ENCODE measurements at places on chromosomes 5 and 9.

DNA sequence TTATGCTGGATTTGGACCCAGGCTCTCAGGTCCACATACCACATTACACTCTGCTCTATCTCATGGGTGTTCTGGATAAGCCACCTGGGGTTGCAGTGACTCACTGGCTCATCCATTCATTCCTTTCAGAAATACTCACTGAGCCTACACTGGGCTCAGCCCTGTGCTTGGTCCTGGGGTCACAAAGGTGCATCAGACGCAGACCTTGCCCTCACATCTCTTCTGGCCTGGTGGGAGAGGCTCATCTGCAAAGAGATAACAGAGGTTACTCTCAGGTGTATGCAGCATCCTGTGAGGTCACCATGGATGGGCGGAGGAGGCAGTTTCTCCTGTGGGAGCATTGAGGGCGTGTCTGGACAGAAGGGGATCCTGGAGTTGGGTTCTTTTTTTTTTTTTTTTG lies 12.1 kb downstream of the CDHR2 start:
- no peak for DNase-seq

- no peak for DNase-seq
These were observed 1.9 kb upstream of the DAP start for GRCh38 chr5:10762776-10763500.

GRCh38 chr9:33950371-33950770 lies 98.3 kb downstream of the UBAP2 start:
- no peak for DNase-seq

- DNase-seq, result no peak
These were observed 9.8 kb upstream of the GDNF start for GRCh38 chr5:37849641-37850040.

- DNase-seq, result no peak
These were observed 200.4 kb downstream of the LRRC70 start for GRCh38 chr5:62779010-62779422.

DNA sequence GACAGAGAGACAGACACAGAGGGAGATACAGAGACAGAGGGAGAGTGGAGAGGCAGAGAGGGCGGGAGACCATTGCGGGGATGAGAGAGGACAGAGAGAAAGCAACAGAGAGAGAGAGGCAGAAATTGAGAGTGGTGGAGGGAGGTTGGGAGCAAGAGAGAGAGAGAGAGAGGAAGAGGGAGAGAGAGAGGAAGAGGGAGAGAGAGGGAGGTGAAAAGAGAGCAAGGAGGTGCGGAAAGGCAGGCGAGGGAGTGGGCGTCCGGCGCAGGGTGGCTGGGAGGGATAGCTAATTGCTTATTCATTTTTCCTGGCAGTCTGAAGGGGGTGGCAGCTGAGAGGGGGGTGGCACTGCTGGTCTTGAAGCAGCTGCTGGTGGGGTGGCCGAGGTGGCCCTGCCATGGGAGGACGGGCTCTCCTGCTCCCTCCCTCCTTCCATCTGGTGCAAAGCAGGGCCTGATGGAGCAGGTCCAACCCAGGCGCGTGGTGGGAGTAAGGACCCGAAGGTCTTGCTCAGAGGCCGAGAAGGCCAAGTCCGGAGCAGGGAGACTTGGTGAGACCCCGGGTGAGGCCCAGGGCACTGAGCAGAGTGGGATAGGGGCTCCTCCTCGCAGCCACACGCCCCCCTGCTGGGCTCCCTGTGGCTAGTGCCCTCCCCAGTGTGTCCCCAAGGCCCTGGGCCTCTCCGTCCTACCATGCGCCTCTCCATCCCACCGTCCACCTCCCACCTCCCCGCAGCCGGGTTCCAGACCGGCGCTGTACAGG lies 25.3 kb upstream of the RNU6ATAC start:
- no peak for DNase-seq

- no peak for DNase-seq
These were observed 66.4 kb upstream of the ZNF608 start for GRCh38 chr5:124812771-124813358.

GRCh38 chr9:113678119-113678858 lies 197.8 kb upstream of the ZNF618 start:
- DNase-seq, result no peak

DNA sequence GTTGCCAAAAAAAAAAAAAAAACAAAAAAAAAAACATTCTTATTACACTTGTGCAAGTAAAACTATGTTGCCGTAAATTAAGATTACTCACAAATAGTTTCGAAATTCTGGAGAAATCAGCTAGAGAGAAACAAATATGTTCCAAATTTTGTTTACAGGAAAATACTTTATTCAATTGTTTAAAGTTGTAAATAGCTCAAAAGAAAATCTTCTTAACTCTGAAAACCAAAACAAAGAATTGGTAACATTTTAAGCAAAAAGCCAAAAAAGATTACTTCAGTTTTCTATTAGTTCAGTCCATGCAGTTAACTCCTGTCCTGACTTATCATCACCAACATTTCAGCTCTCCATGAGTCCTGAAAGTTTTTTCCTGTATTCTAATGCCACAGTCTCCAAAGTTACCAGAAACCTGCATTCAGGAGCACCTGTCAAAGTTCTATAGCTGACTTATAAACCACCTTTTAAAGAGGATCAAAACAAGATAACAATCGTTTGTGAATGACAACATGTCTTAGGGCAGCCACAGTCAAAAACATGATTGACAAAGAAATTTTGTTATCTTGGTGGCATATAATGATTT lies 194.1 kb downstream of the RANBP17 start:
- no peak for DNase-seq

DNA sequence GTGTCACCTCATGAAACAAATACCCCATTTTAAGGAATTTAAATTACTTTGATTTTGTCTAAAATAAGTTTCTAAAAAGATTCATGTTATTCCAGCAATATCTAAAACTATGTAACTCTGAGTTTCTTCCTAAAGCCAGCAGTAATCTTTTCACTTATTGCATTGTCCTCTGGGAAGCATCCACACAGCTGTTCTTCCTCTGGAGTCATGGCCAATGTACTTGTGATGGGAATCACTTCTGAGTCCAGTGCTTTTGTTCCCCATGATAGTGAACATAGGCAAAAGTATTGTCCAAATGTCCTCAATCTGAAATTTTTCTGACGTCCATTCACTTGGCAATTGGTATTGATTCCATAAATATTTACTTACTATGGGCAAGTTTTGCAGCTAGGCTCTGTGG lies 125.0 kb downstream of the STARD4 start:
- no peak for DNase-seq

- no peak for DNase-seq
These were observed 94.8 kb downstream of the SV2C start for GRCh38 chr5:76177978-76178377.
